Stimulated activated CD4-positive, alpha-beta T cell treated with anti-CD3 and anti-CD28 coated beads, Interleukin-15, amount 100 ng/mL, for 24 hours (primary cell): ENCODE measurements at places on chromosomes 13 and 19.

GRCh38 chr19:7122701-7123100, 53.2 kb downstream of the ZNF557 start:
- no peak for DNase-seq

DNA sequence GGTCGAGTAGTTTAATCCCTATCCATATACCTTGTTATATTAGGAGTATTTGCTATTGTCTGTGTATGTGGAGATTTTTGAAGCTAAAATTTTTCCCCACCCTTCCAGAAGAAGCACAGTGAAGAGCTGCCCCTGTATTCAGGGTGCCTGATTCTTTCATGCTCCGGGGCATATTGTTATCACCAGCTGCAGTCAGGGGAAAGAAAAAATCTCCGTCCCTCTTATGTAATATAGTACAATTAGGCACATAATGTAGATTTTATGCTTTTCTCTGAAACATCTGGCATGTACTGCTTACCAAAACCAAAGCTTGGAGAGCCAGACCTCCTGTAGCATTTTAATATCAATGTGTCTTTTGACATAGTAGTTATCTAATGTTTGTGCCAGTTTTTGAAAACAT, 214.9 kb upstream of the EDNRB start:
- no peak for DNase-seq

DNA sequence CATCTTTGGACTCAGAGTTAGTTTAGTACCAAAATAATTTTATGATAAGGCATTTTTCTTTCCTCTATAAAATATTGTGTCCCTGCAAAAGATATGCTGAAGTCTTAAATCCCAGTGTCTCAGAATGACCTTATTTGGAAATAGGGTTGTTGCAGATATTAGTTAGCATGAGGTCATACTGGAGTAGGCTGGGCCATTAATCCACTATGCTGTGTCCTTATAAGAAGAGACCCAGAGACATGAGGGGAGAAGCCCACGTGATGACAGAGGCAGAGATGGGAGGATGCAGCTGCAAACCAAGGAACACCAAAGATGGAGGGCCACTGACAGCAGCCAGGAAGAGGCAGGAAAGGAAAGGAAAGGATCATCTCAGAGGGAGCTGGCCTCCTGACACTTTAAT, 6.4 kb downstream of the POGLUT2 start:
- DNase-seq = no peak

DNA sequence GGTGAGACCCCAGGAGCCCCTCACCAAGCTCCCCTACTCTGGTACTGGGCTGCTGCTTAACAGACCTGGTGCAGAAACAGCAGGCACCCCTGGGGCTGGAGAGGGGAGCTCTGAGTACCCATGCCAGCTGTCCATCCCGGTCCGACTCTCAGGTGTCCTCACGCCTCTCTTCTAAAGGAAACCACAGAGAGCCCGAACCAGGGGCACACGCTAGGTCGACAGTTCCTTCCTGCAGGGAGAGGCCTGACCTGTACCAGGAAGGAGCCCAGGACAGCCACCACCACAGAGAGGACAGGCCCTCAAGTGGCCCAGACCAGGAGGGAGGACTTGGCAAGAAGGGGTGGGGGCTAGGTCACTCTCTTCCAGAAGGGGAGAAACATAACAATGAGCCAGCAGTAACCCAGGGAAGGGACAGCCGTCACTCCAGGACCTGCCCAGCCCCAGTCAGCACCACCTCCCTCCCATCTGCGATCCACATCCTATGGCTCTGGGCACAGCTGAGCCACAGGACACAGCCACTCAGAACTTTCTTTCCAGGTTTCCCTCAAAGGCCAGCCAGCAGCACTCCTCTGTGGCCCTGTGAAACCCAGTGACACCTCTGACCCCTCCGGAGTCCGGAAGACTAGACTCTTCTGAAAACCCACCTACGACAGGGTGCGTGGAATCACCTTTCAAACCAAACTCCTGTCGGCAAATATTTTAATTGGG, 13.0 kb upstream of the SLC35E1 start:
- DNase-seq = no peak
